ENCODE measurements at places on chromosomes 7 and 10. TPM values are rescaled to one million over a fixed set of nuclear protein-coding genes. Genes with fewer than 3 reads are reported as not detected.

The NODAL gene
- total RNA-seq = not detected

The TBX20 gene
- total RNA-seq = 0.65 TPM

DNA sequence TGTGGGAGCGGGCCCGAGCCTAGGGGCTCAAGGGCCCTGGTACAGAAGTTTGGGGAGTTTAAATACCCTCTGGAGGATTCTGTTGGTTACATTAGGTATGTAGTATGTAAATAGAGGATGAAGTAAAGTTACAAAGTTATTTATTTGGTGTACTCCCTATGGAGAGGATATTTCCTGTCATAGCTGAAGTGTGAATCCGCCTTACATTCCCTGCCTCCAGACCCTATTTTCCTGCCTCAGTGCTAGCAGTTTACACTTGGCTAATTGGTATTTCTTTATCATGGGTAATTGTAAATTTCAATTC, 60.6 kb upstream of the KLF14 start:
- no peak overlapping the region for H3K27ac ChIP-seq
- DNase-seq = no peak
- H3K36me3 ChIP-seq = no peaks in the 10 kb centered on the region

DNA sequence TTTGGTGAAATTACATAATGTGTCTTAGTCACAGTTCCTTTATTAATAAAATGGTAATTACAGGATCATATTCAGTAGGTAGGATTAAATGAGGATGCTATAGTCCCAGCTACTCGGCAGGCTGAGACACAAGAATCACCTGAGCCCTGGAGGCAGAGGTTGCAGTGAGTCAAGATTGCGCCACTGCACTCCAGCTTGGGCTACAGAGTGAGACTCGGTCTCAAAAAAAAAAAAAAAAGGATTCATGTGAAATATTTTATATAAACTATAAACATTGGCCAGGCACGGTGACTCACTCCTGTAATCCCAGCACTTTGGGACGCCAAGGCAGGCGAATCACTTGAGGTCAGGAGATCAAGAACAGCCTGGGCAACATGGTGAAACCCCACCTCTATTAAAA, 197.9 kb downstream of the IMMP2L start:
- no peaks in the 10 kb centered on the region for H3K36me3 ChIP-seq
- DNase-seq = no peak
- no peaks in the 10 kb centered on the region for H3K4me1 ChIP-seq
- H3K4me3 ChIP-seq = no peak overlapping the region
- H3K27me3 ChIP-seq = no peaks in the 10 kb centered on the region
- no peak overlapping the region for H3K27ac ChIP-seq

- no peak overlapping the region for H3K27ac ChIP-seq
- no peak overlapping the region for H3K4me3 ChIP-seq
- H3K36me3 ChIP-seq = no peaks in the 10 kb centered on the region
- no peaks in the 10 kb centered on the region for H3K27me3 ChIP-seq
These were observed 69.0 kb downstream of the LHFPL3 start for GRCh38 chr7:104397442-104397841.
